ENCODE measurements at places on chromosomes 6 and 20.

GRCh38 chr20:49973981-49974380 lies 8.8 kb upstream of the SNAI1 start:
- no peak for DNase-seq

DNA sequence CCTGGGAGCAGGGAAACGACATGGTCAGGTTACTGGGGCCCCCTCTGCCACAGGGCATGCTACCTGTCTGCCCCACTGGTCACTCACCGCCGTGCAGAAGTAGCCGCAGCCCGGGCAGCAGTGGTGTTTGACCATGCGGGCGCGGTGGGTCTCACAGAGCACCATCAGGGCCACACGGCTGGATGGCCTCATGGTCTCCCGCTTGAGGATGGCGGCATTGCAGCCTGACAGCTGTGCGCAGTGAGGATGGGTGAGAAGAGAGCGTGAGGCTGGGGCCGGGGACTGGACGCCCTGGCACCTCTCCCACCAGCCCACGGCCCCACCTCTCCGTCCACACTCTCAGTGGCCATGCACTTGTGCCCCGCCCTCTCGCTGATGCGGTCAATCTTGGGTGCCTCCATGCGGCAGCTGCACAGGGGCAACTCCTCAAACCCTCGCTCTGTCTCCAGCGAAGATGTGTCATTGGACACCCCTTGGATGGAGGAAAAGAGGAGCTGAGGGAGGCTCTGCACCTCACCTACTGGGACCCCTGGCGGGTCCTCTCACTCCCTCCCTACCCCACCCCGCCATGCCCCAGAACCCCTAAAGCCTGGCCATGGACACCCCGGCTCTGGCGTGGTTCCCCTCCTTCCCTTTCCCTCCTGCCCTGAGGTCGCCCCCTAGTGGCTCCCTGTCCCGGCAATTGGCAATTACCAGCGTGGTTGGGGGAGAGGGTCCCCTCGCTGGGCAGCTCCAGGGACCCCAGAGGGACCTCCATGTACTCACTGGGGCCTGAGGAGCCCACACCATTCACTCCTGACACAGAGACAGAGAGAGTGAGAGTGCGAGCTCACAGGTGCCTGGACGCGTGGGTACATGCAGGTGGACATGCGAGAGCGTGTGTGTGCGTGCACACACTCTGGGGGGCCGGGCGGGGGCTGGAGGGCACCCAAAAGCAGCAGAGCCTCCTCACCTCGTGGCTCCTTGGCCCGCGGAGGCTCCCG lies 8.9 kb downstream of the EHMT2 start:
- no peak for DNase-seq

- DNase-seq: no peak
These were observed 1.7 kb downstream of the APMAP start for GRCh38 chr20:24990810-24991252.

DNA sequence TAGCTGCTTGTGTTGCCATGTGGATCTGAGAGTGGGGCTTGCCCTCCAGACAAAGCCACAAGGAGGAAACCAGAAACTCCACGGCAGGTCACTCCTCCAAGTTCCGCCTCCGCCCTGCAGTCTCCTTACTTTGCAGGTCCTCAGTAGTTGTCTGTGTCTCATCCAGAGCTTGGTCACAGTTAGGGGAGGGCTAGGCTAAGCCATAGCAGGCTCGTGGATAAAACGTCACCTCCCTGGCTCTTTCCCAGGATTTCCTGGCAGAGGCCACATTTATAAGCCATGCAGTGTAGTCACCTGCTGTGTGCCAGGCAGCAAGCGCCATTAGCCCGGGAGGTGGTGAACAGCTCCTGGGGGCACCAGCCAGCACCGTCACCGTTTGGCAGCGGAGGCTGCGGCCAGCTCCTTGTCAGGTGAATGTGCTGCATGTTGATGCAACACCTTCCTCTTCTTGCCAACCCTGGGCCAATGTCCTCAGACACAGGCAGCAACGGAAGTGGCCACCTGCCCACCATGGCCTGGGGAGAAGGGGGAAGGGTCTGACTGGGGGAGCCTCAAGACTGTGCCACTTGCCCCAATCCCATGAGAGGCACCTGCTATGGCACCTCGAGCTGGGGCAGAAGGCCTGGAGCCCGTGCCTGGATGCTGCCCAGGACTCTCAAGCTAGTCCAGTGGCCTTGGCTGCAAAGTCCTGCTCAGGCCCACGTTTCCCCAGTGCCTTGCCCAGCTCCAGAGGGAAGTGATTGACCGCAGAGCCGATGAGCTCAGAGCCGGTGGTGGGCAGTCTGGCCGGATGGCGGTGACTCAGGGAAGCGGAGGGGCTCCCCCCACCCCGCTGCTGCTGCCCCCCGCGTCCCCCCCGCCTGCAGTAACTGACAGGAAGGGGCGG lies 39.0 kb upstream of the SLCO4A1 start:
- no peak for DNase-seq

- peak; percentile 87 for DNase-seq
These were observed 144.5 kb downstream of the CEBPB start for GRCh38 chr20:50335105-50335504.

GRCh38 chr6:112343977-112344376 lies 3.2 kb upstream of the RFPL4B start:
- no peak for DNase-seq

- DNase-seq: no peak
These were observed 10.8 kb upstream of the BTBD3 start for GRCh38 chr20:11906626-11907480.

- no peak for DNase-seq
These were observed 12.8 kb downstream of the SUN5 start for GRCh38 chr20:32991383-32991782.

DNA sequence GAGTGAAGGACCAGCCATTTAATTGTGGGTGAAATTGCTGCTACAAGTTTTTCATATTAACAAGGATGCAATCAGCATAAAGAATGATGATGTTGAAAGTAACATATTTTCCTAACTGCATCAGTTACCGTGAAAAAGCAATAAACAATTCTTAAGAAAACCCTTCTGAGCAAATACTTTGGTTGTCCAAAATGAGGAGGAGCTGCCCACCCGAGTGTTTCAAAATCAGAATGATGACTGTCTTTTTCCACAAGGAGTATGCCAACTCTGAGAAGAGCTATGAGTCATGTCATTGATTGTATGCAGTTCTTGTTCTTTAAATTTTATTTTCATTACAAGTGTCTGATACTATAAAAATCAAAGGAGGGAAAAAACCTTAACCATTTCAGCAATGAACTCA lies 470.5 kb downstream of the COL12A1 start:
- peak; percentile 96 for DNase-seq

All from amniotic epithelial cell (primary cell).